ENCODE measurements at places on chromosomes 11 and 22. TPM values are rescaled to one million over a fixed set of nuclear protein-coding genes. Genes with fewer than 3 reads are reported as not detected.

The NLRP14 gene
- 0.20 TPM for total RNA-seq

The USP2 gene
- not detected for total RNA-seq

The C11orf16 gene
- total RNA-seq = not detected

The WBP2NL gene
- not detected for total RNA-seq

The CTSW gene
- total RNA-seq = under 0.01 TPM

The MCM5 gene
- total RNA-seq = 87.2 TPM

The SEC14L6 gene
- not detected for total RNA-seq

The SLC22A8 gene
- not detected for total RNA-seq

The SCN4B gene
- total RNA-seq = not detected

The HBB gene
- total RNA-seq = not detected

The SEPTIN5 gene
- total RNA-seq = 9.6 TPM

The CARD18 gene
- total RNA-seq = not detected

The RPL27A gene
- total RNA-seq = 578 TPM

The KRTAP5-10 gene
- total RNA-seq = not detected

The RASGRP2 gene
- 0.37 TPM for total RNA-seq

The OR10A3 gene
- under 0.01 TPM for total RNA-seq

The C11orf58 gene
- 120 TPM for total RNA-seq

The MYBPC3 gene
- not detected for total RNA-seq

The KRTAP5-7 gene
- not detected for total RNA-seq

The TEX12 gene
- total RNA-seq = 0.20 TPM

The SLC1A2 gene
- 11.0 TPM for total RNA-seq

The OR4A47 gene
- total RNA-seq = not detected

The C11orf91 gene
- total RNA-seq = not detected

The OR2AG2 gene
- under 0.01 TPM for total RNA-seq

The PHOX2A gene
- total RNA-seq = not detected

The FAM181B gene
- not detected for total RNA-seq

The IL18 gene
- total RNA-seq = not detected

The ANO5 gene
- not detected for total RNA-seq

The SRSF8 gene
- 18.4 TPM for total RNA-seq

The TSSK2 gene
- total RNA-seq = not detected

The MS4A6A gene
- total RNA-seq = not detected

The IFITM2 gene
- 170 TPM for total RNA-seq

The SPDYC gene
- not detected for total RNA-seq

The SLC35F2 gene
- total RNA-seq = 36.4 TPM

The ELFN2 gene
- total RNA-seq = 0.59 TPM

The GGTLC2 gene
- total RNA-seq = not detected

The UBXN1 gene
- 99.2 TPM for total RNA-seq

The LSP1 gene
- total RNA-seq = 131 TPM

The CRYBB2 gene
- not detected for total RNA-seq

The NAALAD2 gene
- total RNA-seq = 0.73 TPM

The UBQLN3 gene
- not detected for total RNA-seq

The PLEKHB1 gene
- total RNA-seq = under 0.01 TPM

The FBXO3 gene
- 23.5 TPM for total RNA-seq

All from subcutaneous preadipocyte (primary cell).